Stomach (tissue), 19 donors: ENCODE measurements at places on chromosomes 13 and 19. TPM values are rescaled to one million over a fixed set of nuclear protein-coding genes. Genes with fewer than 3 reads are reported as not detected.

Gene TEKTIP1
- polyA plus RNA-seq, result 1.00 TPM

Gene ZNF723
- polyA plus RNA-seq, result not detected

Gene SWSAP1
- 3.4 TPM for polyA plus RNA-seq

Gene RAVER1
- polyA plus RNA-seq, result 9.3 TPM

Gene ZNF8
- 1.1 TPM for polyA plus RNA-seq

Gene COL4A1
- polyA plus RNA-seq, result 30.6 TPM

Gene MRPL4
- 51.8 TPM for polyA plus RNA-seq

Gene CYP4F12
- 2.5 TPM for polyA plus RNA-seq

Gene ZNF296
- polyA plus RNA-seq, result 2.7 TPM

Gene SLC17A7
- 0.25 TPM for polyA plus RNA-seq

Gene ZBTB32
- polyA plus RNA-seq, result 0.46 TPM

Gene ATP4B
- polyA plus RNA-seq, result 490 TPM

Gene FBXO46
- 10.1 TPM for polyA plus RNA-seq

Gene SELENOV
- not detected for polyA plus RNA-seq

Gene CEACAM18
- not detected for polyA plus RNA-seq

Gene ZNF444
- polyA plus RNA-seq, result 31.9 TPM

Gene SBK3
- 0.20 TPM for polyA plus RNA-seq

Gene ZNF577
- 6.0 TPM for polyA plus RNA-seq

Gene IZUMO1
- polyA plus RNA-seq, result 0.62 TPM

Gene ZNF808
- 0.92 TPM for polyA plus RNA-seq

Gene FLT1
- polyA plus RNA-seq, result 1.00 TPM

Gene SDHAF1
- polyA plus RNA-seq, result 31.2 TPM

Gene CLDN10
- not detected for polyA plus RNA-seq

Gene SLC6A16
- 0.44 TPM for polyA plus RNA-seq

Gene EID2B
- polyA plus RNA-seq, result 1.9 TPM

Gene CRB3
- polyA plus RNA-seq, result 51.9 TPM

Gene GPR18
- polyA plus RNA-seq, result 0.68 TPM

Gene PAN3
- 5.8 TPM for polyA plus RNA-seq

Gene FGF22
- 0.76 TPM for polyA plus RNA-seq

Gene ANGPTL8
- polyA plus RNA-seq, result not detected

Gene FUZ
- 17.6 TPM for polyA plus RNA-seq

Gene IL11
- 1.0 TPM for polyA plus RNA-seq

Gene KLF5
- polyA plus RNA-seq, result 104 TPM
